Colonic mucosa (tissue), 4 donors: ENCODE measurements at places on chromosomes 6 and 20.

DNA sequence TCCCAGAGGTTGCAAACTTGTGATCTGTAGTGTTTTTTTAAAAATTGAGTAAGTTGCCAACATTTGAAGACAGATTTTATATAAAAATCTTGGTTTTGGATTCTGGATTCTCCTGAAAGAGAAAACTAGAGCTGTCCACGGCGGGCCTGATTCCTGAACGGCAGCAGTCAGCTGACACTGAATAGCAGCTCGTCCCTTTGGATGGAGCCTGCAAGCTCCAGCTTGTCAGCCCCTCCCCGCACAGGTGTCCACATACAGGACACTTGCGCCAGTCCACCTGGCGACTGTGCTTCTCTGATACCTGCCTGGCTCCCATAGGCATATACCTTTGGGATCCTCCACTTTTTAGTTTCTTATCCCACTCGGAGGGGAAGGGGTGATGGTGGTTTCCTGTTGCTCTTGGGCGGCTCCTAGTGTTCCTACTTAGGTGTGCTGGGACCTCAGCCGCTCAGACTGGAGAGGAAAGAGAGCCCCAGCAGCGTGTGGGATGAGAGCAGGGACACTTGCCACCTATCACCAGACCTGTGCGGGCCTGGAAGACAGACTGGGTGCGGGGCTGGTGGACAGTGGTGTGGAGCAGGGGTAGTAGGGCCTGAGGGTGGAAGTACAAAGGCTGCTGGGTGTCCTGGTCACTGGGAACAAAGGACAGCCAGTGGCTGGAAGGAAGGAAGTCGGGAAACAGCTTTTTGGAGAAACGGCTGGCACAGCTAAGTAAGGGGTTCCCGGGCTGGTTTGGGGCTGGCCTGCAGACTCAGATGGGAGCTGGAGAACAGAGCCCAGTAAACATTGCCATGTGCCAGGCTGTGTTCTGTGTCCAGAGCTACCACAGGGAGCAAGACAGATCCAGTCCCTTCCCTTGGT lies 18.3 kb downstream of the GHRH start:
- no peak for DNase-seq

GRCh38 chr20:46757754-46758678 lies 48.6 kb downstream of the SLC2A10 start:
- peak; percentile 64 for DNase-seq

DNA sequence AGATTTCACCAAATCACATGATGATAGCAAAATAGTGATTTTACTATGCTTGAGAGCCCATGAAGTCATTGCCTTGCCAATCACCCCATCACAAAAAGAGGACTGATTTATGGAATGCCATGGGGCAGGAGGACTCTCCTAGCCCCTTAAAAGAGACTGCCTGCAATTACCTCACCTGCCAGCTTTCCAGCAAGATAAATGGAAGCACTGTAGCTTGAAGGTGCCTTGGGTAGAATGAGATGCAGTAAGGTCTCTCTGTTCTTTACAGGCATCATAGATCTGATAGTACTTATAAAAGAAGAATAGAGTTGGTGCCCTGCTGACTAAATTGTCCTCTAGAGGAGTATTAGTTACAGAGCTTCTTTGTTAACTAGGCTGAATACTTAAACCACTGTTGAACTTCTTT lies 242.3 kb downstream of the TMEM242 start:
- no peak for DNase-seq

DNA sequence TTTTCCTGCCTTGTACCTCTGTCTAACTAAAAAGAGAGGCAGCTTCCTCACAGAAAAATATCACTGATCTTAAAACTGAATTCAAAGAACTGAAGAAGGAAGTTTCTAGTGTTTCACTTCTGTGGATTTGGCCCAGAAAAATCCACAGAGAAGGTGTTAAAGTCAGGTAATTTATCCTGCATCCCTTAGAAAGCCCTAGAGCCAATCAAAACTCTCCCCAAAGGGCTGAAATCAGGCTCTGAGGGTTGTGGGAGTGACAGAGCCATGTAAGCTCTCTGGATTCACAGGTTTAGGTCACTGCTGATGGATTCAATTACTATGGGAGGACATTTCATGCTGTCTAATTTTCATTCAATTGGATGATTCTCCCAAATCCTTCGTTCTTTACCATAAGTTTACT lies 152.3 kb downstream of the OR2B2 start:
- DNase-seq = no peak

DNA sequence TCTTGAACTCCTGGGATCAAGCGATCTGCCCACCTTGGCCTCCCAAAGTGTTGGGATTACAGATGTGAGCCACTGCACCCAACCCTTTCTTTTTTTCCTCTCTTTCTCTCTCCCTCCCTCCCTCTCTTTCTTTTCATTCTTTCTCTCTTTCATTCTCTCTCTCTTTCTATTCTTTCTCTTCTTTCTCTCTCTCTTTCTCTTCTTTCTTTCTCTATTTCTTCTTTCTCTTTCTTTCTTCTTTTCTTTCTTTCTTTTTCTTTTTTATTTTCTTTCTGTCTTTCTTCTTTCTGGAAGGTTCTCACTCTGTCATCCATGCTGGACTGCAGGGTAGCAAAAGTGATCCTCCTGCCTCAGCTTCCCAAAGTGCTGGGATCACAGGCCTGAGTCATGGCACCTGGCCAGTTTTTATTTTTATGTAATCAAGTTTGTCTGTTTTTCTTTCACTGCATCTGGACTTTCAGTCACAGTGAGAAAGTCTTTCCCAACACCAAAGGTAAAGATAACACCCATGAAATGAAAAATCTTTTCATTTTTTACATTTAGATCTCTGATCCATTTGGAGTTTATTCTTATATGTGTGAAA lies 20.2 kb upstream of the BCLAF1 start:
- DNase-seq = no peak

DNA sequence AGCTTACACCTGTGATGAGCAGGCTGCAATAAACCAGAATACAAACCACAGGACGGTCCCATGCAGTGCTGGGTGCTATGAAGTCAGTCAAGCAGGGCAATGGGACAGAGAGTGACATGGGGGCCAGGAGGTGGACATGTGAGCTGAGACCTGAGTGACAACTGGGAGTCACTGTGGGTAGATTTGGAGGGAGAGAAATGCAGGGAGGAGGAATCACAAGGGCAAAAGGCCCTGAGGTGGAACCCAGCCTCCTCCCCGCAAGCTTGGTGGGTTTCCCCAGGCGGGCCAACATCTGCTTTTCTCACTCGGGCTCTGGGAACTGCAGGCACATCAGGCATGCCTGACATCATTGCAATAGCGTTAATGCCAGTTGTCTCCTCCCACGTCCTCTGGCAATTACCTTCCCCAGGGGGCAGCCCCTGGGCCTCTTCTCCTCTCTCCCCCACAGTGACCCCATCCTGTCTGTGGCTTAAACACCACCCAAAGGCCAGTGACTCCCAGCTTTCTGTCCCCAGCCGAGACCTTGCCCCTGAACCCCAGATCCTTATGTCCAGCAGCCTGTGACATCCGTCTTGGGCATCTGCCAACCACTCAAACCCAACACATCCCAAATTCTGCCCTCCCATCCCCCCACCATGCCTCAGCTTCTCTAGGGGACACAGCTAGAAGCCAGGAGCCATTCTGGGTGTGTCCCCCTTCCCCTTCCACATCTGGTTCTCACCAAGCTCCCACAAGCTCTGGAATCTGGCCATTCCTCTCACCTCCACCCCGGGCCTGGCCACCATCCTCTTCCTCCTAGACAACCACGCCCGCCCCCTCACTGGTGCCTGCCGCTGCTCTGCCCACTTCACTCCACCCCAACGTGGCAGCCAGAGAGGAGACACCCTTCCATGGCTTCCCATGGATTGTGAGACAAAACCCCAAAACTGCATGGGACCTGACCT lies 28.2 kb downstream of the PDRG1 start:
- no peak for DNase-seq

DNA sequence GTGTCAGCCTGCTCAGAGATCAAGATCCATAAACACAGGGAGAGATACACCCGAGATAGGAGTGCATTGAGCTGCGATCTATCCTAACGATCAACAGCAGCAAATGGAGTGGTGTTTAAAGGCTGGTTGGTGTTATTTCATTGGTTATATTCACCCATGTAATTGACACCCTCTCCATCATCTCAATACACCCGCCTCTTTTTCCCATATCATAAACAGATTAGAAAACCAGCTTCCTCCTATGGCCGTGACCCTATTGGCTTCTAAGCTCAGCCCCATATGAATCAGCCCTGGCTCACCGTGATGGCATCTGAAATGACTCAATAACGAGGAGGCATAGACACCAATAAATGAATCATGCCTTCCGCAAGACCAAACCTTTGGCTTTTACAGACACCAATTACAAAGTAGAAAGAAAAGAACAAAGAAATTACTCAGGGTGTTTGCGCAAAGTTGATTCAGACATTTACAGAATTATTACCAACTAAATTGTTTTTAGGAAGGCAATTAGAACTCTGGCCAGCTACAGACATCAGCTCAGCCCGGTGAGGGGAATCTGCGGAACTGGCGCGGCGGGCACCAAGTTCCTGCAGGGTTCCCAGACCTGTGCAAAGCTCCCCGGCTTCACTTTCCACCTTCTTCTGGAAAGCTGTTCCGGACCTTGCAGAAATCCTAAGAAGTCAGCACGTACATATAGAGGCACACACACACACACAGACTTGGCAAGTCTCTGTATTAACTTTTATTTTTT lies 11.5 kb downstream of the PMEPA1 start:
- DNase-seq = peak; percentile 81

GRCh38 chr20:45826381-45827019 lies 612 bp downstream of the TNNC2 start:
- no peak for DNase-seq

- DNase-seq = no peak
These were observed 15.9 kb upstream of the ADGRF1 start for GRCh38 chr6:47057830-47058540.

GRCh38 chr20:8829256-8829655 lies 239.6 kb upstream of the PLCB4 start:
- DNase-seq = no peak

DNA sequence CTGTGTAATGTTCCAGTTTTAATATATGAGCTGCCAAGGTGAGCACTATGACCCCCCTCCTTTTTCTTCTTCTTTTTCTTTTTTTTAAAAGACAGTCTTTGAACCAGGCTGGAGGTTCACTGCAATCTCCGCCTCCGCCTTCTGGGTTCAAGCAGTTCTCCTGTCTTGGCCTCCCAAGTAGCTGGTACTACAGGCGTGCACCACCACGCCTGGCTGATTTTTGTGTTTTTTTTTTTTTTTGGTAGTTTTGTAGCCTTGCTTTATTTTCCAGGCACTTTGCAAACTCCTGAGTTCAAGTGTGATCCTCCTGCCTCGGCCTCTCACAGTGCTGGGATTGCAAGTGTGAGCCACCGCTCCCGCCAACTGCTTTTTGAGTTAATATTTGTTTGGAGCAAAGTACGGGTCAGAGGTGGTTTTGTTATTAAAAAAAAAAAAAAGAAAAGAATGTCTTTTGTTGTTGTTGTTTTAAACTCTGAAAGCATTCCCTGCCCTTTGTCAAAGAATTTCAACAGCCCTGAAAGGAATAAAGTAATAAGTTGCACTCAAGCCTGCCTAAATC lies 78.6 kb downstream of the JARID2 start:
- DNase-seq = no peak

DNA sequence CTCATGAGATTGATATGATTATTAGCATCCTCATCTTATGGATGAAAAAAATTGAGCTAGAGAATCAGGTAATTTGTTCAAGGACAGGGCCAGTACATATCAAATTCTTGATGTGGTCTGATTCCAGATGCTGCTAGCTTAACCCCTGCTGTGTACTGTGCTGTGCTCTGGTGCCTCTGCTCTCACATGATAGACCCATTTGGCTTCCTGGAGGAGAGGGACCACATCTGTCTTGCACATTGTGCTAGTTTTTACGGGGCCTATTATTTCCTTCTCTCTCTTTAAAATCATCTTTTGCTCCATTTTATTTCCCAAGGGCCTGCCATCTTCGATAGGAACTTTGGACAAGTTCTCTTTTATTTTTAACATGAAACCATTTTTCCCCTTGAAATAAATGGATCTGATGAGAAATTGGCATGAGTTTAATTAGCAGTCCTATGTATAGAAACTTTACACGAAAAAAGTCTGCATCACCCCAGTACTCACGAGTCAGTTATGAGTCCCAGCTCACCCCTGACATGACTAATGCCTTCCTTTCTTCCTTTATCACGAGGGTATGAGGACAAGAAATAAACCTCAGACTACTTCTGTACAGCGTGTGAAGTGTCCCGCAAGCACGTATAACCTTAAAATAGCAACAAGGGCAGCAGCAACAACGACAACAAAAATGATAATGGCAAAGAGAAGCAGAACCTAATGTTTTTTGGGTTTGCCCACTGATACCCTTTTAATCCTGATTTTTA lies 26.5 kb downstream of the CD109 start:
- DNase-seq = no peak

DNA sequence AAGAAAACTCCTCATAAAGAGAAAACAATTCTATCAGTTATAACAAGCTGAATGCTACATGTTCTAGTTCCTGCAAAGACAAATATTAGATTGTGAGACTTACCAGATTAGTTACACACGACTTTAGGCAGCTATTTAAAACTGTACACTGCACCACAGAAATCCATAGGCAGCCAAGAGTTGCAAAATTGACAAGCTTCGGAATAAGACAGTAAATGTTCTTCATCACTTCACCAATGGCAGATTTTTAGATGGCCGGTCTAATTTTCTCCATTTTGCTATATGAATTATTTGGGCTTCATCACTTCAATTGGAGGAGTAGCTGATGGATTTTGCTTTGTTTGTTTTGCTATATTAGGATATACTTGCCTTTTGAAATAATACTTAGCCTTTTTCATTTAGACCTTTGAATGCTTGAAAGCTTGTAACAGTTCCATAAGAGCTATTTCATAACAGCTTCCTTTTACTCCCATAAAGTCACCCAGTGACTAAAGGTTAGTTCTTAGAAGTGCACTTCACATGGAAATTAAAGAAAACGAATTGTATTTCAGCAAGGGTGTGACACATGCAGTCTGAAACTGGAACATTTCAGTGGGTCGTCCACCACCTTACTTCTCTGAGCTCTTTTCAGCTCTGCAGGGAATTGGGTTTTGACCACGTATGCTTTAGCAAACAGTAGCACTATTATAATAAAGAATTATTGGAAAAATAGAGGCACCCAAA lies at the start of gene ROS1:
ROS1 (minus strand) TSS at position 512 of the 723 bp plus-strand sequence; CDS start at position 226, 286 bp downstream.
- DNase-seq = no peak

GRCh38 chr6:5941188-5941587 lies 65.5 kb downstream of the NRN1 start:
- DNase-seq = no peak

GRCh38 chr6:124551711-124552233 lies 410.5 kb upstream of the RNF217 start:
- DNase-seq = no peak

- DNase-seq = peak; percentile 47
These were observed 47.4 kb downstream of the TRMT11 start for GRCh38 chr6:126033696-126034095.

GRCh38 chr6:38567436-38567835 lies 72.3 kb downstream of the BTBD9 start:
- DNase-seq = peak; percentile 30

- no peak for DNase-seq
These were observed 122.3 kb downstream of the WDR27 start for GRCh38 chr6:169579407-169580111.
